ENCODE measurements at places on chromosomes 7 and 10. TPM values are rescaled to one million over a fixed set of nuclear protein-coding genes. Genes with fewer than 3 reads are reported as not detected.

The PAPSS2 gene
- 64.2 TPM for total RNA-seq

The TFPI2 gene
- 86.2 TPM for total RNA-seq

The SUN3 gene
- not detected for total RNA-seq

The RBM17 gene
- total RNA-seq, result 50.0 TPM

The INHBA gene
- 21.2 TPM for total RNA-seq

The ANLN gene
- total RNA-seq, result 111 TPM

The CASP2 gene
- 21.6 TPM for total RNA-seq

The DKK1 gene
- total RNA-seq, result 81.9 TPM

The LIPK gene
- not detected for total RNA-seq

The HOXA11 gene
- total RNA-seq, result 2.9 TPM

The PODXL gene
- 167 TPM for total RNA-seq

The TMEM213 gene
- not detected for total RNA-seq

The CH25H gene
- 8.5 TPM for total RNA-seq

The HMX2 gene
- not detected for total RNA-seq

The LMOD2 gene
- not detected for total RNA-seq

The GBF1 gene
- total RNA-seq, result 50.9 TPM

The STAG3 gene
- 2.0 TPM for total RNA-seq

The SSBP1 gene
- total RNA-seq, result 88.5 TPM

The INMT gene
- not detected for total RNA-seq

The GPR158 gene
- not detected for total RNA-seq

The SPOCK2 gene
- 0.98 TPM for total RNA-seq

The RPP38 gene
- 12.4 TPM for total RNA-seq

The ATP6V0A4 gene
- 0.38 TPM for total RNA-seq

The CAV2 gene
- total RNA-seq, result 275 TPM

The WEE2 gene
- total RNA-seq, result not detected

The RALA gene
- 82.2 TPM for total RNA-seq

The LRCH4 gene
- total RNA-seq, result 21.2 TPM

The NUTM2A gene
- total RNA-seq, result 0.48 TPM

The HOXA6 gene
- total RNA-seq, result 4.0 TPM

The SUN1 gene
- 113 TPM for total RNA-seq

The WNT8B gene
- total RNA-seq, result not detected

The OPN4 gene
- total RNA-seq, result not detected

The TRIM74 gene
- not detected for total RNA-seq

The MYOF gene
- 383 TPM for total RNA-seq

The ABCB1 gene
- total RNA-seq, result 0.57 TPM

The PRPS1L1 gene
- total RNA-seq, result not detected

The SPDYE16 gene
- not detected for total RNA-seq

The FOXP2 gene
- 8.5 TPM for total RNA-seq

The CRTAC1 gene
- total RNA-seq, result 3.4 TPM

The ATOH7 gene
- not detected for total RNA-seq

The SEMA3D gene
- total RNA-seq, result 0.57 TPM

The FAM13C gene
- 8.3 TPM for total RNA-seq

The PSMG3 gene
- total RNA-seq, result 33.7 TPM

The TMEM120A gene
- total RNA-seq, result 19.7 TPM

The TMEM225B gene
- not detected for total RNA-seq

The ANXA11 gene
- 58.7 TPM for total RNA-seq

The TPK1 gene
- 13.1 TPM for total RNA-seq

The OR2A5 gene
- not detected for total RNA-seq

The MBL2 gene
- total RNA-seq, result not detected
